ENCODE measurements at places on chromosomes 11 and 22.

DNA sequence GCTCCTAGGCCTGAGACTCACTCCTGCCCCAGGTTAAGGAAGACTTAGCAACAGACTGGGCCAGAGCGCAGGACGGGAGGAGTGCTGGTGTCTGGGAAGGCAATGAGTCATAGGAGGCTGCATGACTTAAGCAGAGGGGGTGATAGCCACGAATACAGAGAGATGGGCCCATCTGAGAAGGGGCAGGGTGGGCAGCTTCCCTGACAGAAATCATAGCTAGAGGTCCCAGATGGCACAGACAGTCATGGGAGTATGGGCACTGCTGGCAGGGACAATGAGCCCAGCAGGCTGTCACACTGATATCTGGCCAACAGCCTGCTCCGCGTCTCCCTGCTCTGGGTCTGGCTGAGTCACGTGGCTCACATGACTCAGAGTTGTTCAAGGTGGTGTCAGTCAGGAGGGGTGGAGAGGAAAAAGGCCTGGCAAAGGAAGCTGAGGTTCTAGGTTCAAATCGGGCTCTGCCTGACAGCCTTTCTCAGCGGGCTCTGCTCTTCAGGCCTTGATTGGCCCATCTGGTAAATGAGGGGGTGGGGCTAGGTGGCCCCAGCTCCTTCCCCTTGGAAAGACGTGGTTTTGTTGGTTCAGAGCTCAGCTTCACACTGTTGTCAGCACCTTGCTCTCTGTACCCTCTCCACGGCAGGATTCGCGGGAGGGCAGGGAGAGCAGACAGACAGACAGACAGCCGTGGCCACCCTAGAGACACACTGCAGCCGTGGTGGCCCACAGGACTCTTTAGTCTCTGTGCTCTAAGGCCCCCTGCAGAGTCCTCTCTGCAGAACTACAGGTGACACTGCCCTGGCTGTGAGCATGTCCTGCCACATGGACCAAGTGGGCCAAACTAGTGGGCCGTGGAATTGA lies 47.8 kb downstream of the DBX1 start:
- DNase-seq, result no peak

GRCh38 chr11:116869610-116870009 lies 32.2 kb upstream of the APOA1 start:
- no peak for DNase-seq

- no peak for DNase-seq
Measured at GRCh38 chr11:84250834-84251613, 964.9 kb upstream of the CCDC90B start.

- DNase-seq, result no peak
Measured at GRCh38 chr11:30342736-30343166, 19.8 kb downstream of the ARL14EP start.

DNA sequence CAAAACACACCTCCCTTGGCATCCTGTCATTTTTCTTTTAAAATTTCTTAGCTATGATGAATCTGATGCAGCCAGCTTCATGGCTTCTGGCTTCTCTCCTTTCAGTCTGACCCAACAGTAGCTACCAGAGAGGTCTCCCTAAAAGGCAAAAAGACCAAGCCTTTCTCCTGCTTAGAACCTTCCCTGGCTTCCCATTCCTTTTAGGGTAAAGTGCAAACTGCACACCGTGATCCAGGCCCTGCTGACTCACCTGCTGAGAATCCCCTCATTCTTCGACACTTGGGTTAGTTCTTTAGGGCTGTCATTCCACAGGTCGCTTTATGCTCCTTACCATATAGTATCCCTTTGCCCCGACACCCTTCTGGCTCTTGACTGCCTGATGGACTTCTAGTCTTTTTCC lies 362.4 kb downstream of the MIAT start:
- no peak for DNase-seq

GRCh38 chr22:44727148-44727547 lies 25.1 kb downstream of the PRR5 start:
- no peak for DNase-seq

Measured in left kidney (tissue), 8 donors.